Activated naive CD4-positive, alpha-beta T cell treated with anti-CD3 and anti-CD28 coated beads, Interleukin-2, amount 50 U/mL, for 72 hours (primary cell): ENCODE measurements at places on chromosomes 11 and 22. TPM values are rescaled to one million over a fixed set of nuclear protein-coding genes. Genes with fewer than 3 reads are reported as not detected.

CALCA gene
- not detected for total RNA-seq

LRRC32 gene
- 0.43 TPM for total RNA-seq

NOX4 gene
- total RNA-seq = not detected

MUC5AC gene
- total RNA-seq = not detected

FAT3 gene
- total RNA-seq = not detected

RCOR2 gene
- 0.09 TPM for total RNA-seq

DTX4 gene
- 0.16 TPM for total RNA-seq

OR4D5 gene
- not detected for total RNA-seq

C2CD3 gene
- total RNA-seq = 42.8 TPM

C11orf87 gene
- total RNA-seq = not detected

SERHL2 gene
- total RNA-seq = 1.2 TPM
